NCI-H1930 (cell line): ENCODE measurements at places on chromosomes 4 and X.
A peak's percentile ranks its signal among the peaks of the same experiment; 100 is the strongest.

GRCh38 chrX:155747520-155747919 lies 133.6 kb upstream of the VAMP7 start:
- DNase-seq, result no peak

DNA sequence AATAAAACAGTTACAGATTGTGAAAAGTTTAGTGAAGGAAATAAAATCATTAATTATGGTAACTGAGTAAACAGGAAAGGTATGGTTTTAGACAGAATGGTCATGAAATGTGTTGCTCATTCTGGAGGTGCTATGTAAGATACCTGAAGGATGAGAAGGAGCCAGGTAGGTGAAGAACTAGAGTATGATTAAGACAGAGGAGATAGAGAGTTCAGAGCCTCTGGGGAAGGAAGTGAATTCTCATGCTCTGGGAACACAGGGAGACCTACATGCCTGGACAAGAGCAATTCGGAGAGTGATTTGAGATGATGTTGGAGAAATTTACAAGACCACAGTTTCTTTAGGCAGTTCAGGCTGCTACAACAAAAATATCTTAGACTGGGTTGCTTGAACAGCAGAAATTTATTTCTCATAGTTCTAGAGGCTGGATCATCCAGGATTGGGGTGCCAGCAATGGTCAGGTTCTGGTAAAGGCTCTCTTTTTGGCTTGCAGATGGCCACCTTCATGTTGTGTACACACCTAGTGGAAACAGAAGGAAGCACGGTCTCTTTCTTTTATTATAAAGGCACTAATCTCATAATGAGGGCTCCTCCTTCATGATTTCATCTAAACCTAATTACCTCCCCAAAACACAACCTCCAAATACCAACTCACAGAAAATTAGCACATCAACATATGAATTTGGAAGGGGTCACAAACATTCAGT lies 1416.1 kb downstream of the PCDH7 start:
- no peak for DNase-seq

DNA sequence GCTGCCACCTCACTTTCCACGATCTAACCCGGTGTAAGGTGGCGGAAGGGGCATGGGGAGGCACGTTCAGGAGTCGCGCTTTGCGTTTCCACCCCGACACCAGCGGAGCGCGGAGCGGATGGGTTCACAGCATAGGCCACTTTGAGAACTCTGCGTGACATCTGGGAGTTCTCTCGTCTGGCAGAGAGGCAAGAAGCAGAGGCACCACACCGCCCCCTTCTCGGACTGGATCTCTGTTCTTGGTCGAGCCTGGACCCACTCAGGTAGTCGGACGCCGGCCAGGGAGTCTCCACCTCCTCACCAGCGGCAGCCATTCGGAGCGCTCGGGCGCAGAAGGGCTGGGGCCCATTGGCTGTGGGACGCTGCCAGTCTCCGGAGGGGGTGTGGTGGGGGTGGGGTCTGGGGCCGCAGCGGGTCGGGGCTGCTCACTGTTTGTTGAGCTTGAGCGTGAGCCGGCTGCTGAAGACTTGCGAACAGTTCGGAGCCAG lies at the start of gene DACH2:
DACH2 (plus strand) TSS at position 428 of the 488 bp plus-strand sequence.
- peak; percentile 23 for DNase-seq

DNA sequence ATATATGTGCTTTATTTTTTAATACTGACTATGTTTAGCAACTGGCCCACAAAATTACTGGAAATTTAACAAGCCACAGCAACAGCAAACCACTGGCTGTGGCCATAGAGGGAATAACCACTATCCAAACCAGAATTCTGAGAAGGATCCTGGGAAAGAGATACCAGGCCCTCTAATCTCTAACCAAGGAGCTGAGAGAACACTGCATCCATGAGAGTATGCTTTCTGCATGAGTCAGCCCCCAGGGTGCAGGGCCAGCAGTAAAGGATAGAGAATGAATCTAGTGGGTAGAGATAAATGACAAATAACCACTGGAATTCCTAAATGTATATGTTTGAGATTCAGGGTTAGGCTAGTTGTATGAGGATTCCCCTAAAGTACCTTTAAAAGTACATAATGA lies 221.8 kb downstream of the KIT start:
- DNase-seq, result no peak

GRCh38 chr4:150682126-150682525 lies 100.2 kb downstream of the MAB21L2 start:
- DNase-seq, result no peak

GRCh38 chrX:137566746-137567679 lies 1.1 kb downstream of the ZIC3 start:
- DNase-seq, result no peak

DNA sequence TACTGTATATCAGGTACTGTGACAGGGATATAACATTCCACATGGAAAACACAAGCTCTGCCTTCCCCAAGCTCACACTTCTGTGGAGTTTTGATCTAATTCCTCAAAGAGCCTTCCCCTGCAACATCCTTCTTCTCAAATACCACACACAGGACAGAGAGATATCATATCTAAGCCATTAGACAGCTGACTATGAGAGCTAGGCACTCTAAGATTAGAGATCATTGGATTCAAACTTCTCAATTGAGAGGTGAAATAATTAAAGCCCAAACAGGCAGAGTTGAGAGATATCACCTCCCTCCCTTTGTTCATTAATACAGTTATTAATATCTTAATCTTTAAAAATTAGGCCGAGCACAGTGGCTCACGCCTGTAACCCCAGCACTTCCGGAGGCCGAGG lies 25.0 kb downstream of the TEC start:
- no peak for DNase-seq

DNA sequence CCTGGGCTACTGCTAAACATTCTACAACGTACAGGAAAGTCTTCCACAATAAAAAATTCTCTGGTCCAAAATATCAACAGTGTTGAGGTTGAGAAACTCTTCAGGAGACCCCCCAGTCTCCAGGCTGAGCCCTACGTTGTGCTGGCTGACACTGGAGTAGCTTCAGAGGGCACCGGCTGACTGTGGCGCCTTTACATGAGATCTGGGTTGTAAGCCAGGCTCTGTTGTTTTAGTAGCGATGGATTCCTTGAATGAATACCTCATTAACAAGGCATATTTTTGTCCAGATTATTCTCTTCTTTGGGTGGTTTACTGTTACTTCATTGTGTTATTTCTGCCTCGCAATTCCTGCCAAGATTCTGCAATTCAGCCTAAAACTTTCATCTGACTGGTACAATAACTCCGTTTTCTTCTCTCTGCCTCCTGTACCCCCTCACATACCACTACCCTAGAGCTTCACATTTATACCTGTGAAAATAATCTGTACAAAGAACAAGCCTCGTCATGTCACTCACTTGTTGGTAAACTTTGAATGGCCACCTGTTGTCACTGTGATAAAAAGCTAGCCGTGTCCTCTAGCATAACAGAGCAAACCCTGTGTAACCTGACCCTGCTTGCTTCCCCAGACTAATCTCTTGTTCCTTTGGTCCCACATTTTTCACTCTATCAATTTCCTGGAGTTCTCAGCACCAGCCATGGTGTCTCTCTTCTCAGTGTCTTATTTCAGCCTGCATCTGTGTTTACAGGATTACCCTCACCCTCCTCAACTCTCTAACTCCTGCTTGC lies 1476.1 kb upstream of the TENM3 start:
- DNase-seq, result no peak

DNA sequence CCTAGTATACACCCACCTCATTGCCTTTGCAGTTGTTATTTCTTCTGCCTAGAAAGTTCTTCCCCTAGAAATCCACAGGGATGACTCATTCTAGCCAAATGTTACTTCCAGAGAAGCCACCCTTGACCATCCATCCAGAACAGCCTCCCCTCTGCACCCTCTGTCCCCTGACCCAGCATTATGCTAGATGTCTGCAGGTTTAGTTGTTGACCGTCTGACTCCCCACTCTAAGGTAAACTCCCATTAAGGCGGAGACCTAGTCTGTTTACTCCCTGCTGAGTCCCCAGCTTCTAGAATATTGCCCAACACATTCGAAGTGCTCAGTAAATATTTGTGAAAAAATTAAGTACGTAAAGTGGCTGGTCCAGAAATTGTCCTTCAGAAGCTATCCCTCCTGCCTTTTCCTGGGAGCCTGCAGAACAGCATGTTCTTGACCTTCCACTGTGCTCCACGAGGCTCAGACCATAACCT lies 11.0 kb downstream of the SRD5A3 start:
- no peak for DNase-seq

- DNase-seq, result no peak
Observed at GRCh38 chrX:154012336-154012991, 7.2 kb downstream of the IRAK1 start.

GRCh38 chrX:38514016-38514854 lies 47.1 kb upstream of the TSPAN7 start:
- no peak for DNase-seq

DNA sequence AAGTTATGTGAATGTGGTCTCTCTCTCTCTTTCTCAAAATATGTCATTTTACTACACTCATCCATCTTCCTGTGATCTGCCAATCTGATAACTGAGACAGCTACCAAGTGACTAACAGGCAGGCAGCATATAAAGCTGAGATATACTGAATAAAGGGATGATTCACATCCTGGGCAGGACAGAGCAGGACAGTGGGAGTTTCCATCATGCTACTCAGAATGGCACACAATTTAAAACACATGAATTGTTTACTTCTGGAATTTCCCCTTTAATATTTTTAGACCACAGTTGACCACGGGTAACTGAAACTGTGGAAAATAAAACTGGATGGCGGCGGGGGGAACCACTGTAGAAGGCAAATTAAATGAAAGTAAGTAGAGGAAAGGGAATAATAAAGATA lies 58.6 kb upstream of the DCTD start:
- DNase-seq, result no peak

- no peak for DNase-seq
Observed at GRCh38 chr4:40059362-40059761, 2.7 kb downstream of the N4BP2 start.

GRCh38 chr4:91222014-91222413 lies 1081.8 kb upstream of the GRID2 start:
- DNase-seq, result no peak

DNA sequence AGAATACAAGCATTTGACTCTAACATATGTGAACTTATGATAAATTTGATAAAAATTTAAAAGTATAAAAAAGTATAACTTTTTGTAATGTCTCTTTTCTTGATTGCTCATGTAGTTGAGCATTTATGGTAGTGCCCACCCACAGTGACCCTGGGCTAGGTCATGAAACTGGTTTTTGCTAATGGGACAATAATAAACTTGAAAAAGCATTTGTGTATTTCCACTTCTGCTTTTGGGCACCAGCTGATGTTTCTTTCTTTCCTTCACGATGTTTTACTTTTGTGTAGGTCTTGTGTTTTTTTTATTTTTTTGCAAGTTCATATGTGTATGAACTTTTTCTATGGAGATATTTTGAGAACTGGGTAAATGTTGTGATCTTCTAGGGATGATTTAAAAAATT lies 313.1 kb downstream of the CBLL2 start:
- no peak for DNase-seq

DNA sequence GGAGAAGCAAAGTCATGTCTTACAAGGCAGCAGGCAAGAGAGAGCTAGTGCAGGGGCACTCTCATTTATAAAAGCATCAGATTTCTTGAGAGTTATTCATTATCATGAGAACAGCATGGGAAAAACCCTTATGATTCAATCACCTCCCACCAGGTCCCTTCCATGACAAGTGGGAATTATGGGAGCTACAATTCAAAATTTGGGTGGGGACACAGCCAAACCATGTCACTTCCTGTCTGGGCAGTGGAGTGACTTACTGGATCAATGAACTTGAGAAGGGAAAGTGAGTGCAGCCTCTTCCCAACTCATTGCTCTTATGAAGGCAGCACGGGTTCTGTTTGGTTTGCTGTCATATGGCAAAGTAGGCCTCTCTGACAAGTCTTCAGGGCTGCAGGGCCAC lies 261.8 kb upstream of the TAPT1 start:
- DNase-seq, result no peak

DNA sequence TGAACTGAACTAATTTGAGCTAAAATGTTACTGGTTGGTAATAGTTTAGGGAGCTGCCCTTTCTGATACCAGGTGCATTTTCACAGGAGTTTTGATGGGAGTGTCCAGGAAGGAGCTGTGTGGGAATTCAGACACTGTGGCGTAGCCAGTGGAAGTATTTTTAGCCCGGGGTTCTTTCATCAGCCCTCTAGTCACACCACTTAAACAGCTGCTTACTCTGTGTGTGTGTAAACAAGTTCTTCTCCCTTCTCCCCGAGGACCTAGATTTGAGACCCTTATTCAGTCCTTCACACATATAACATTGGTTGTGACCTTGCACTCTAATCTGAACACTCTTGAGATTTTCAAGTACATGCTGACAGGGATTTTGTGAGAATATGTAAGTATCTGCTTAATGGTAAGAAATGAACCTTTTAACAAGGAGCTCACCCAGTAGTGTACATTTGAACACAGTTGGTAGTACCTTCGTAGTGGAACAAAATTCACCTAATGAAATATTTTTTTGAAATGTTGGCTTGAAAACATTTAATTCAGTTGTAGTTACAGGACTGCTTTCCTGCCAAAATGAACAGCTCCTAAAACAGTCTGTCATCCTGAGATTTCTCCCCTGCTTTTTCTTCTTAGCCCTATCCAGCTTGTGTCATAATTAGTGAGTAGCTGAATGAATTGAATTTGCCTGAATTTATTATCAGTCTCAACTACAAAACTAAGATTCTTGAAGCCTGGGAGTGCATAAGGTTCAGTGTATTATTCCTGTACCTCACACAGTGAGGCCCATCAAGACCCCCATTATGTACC lies 61.8 kb downstream of the BMPR1B start:
- no peak for DNase-seq
